Stimulated activated CD4-positive, alpha-beta T cell treated with anti-CD3 and anti-CD28 coated beads, Interleukin-1b, Interleukin-23, amount 100 ng/mL, for 24 hours (primary cell): ENCODE measurements at places on chromosomes 11 and 22.
A peak's percentile ranks its signal among the peaks of the same experiment; 100 is the strongest.

DNA sequence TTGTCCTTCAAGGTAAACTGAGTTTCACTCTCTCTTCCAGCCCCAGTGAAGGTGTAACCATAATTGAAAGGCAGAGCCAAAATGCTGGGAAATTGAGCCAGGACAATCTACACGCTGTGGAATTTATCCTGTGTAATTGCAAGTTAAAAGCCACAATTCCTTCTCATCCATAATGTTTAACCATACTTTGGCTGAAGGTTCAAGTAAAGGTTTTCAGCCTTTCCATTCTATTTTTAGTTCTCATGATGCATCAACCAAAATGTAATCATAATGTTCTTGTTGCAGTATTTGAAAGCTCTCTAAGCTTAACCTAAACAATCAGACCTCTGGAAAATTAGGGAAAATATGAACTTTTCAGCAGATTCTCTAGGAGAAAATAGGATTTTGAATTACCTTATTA, 14.0 kb upstream of the ARHGAP42 start:
- DNase-seq: no peak

DNA sequence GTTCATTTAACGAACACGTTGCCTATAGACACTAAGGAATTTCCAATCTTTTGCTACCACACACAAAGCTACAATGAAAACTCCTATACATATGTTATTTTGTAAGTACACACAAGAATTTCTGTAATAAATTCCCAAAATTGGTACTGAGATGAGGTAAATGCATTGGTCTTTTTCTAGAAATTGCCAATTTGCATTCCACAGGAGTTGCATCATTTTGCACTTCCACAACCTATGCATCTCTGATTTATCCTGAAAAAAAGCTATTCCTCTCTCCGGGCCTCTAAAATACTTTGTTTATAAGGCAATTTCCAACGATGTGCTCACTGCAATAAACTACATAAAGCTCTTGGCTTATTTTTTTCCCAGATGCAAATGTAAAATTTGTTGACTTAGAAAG, 24.9 kb downstream of the IMMP1L start:
- DNase-seq: no peak

DNA sequence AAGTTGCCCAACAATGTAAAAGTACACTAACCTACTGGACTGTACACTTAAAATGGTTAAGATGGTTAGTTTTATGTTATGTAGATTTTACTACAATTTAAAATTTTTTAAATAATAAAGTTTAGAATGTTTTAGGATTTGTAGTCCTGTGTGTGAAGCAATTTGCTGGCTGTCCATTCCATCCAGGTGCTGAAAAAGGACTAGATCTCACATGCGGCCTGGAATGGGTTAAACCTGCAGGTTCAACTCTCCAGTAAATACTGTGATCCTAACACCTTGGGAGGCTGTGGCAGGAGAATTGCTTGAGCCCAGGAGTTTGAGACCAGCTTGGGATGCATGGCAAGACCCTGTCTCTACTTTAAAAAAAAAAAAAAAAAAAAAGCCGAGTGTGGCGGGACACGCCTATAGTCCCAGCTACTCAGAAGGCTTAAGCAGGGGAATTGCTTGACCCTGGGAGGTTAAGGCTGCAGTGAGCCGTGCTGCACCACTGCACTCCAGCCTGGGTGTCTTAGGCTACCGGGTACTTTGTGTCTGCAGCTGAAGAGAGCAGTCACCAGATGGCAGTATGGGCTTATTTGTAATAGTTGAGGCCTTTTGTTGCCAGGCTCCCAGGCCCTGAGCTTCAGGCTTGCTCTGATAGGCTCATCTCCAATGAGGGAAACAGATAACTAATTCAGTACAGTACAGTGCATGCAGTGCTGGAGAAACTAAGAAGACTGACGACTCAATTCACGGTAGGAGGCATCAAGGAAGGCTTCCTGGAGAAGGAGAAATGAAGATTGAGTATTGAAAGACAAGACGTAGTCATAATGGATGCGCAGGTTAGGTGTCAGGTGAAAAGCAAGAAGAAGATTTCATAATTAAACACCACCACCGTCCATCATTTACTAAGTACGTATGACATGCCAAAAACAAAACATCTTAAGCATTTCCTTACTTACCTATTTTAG, 64.7 kb upstream of the ASPHD2 start:
- peak; percentile 13 for DNase-seq

DNA sequence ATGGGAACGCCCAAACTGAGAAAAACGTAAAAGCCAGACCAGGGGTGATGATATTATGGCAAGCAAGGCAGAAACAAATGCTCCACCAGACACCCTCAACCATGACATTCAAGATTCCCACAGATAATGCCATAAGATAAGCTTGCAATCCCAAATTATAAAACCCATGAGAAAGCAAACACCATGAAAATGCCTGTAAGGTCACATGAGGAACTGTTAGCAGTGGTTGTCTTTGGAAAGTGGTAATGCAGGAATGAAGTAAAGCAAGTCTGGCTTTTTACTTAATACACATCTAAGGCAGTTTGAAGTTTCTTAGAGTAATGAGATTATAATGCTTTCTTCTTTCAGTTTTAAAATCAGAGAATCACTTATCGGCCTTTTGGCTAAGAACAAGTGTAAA, 111.0 kb downstream of the MN1 start:
- DNase-seq: no peak

GRCh38 chr11:93567401-93567895, 24.3 kb upstream of the SMCO4 start:
- no peak for DNase-seq

DNA sequence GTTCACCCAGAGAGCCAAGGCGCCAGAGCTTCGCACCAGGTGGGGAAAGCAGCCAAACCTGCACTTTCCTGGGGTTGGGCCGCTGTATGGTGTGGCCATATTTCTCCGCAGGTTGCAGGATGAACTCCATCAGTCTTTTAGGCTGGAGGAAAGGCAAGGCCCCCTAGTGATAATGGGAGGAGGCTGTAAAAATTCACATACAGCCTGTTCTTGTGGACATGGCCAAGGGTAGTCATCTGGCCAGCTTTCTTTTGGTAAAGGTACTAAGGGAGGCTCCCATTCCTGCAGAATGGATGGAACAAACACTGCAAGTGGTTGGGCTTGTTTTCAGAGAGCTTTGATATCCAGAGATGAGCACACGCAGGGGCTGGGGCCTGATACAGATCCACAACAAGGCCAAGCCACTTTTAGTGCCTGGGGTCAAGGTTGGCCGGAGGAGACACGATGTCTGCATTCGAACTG, 29.6 kb downstream of the C22orf31 start:
- no peak for DNase-seq

DNA sequence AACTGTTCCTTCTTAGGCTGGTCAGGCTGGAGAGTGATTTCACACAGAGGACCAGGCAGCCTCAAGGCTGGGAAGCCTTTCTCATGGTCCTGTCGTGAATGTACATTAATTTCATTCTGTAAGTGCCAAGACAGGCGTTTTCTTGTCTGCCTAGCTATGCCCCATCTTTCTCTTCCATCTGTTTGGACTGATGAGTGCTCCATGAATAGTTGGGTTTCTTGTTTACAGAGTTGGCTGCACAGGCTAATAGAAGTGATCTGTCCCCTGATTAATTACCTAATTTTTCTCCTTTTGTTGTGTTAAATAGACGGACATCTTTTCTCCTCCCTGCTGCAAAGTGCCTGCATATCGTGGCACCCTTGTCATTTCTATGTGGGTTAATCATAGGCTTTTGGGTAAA, 135.8 kb upstream of the NARS2 start:
- no peak for DNase-seq

DNA sequence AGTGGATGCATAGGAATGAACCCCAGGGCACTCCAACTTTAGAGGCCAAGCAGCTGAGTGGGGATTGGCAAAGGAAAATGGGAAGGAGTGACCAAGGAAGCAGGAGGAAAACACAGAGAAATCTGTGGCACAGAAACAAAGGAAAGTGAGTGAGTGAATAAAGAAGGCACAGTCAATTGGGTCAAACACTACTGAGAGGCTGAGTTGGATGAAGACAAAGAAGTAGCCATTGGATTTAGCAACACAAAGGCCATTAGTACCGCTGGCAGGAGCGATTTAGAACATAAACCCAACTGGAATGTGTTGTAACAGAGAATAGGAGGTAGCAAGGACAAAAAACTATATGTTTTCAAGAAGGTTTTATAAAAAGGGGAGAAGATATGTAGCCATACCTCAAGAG, 6.6 kb upstream of the NXPE1 start:
- no peak for DNase-seq

DNA sequence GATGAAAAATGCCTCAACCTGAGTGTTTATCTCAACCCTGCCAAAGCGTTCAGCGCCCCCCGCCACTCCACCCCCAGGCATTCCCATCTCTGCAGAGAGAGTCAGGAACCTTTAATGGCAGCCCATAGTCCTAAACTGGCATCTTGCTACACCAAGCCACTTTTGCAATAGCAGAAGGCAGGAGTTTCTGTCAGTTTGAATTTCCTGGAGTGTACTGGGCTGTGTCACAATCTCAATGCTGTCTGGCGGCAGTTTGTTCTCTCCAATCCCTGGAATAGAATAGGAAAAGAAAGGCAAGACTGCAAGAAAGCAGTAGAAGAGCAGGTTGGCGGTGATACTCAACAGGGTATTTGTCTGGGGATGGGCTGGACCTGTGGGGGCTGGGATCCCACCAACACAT, 32.9 kb upstream of the FLI1 start:
- DNase-seq: no peak

DNA sequence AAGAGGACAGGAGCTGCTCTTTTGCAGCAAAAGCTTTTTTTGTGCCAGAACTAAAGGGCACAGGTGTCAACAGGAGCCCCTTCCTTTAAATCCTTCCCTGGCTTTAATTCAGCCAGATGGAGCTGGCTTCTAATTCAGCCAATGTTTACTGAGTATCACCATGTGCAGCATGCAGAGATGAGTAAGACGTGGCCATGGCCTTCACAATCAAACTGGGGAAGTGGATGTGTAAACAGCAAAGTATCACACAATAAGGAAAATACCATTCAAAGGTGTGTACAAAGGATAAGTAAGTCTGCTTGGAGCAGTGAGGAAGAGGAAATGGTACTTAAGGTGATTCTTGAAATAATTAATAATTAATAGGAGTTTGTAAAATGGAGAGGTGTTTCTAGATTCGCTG, 243.4 kb downstream of the NXPE2 start:
- DNase-seq: no peak

DNA sequence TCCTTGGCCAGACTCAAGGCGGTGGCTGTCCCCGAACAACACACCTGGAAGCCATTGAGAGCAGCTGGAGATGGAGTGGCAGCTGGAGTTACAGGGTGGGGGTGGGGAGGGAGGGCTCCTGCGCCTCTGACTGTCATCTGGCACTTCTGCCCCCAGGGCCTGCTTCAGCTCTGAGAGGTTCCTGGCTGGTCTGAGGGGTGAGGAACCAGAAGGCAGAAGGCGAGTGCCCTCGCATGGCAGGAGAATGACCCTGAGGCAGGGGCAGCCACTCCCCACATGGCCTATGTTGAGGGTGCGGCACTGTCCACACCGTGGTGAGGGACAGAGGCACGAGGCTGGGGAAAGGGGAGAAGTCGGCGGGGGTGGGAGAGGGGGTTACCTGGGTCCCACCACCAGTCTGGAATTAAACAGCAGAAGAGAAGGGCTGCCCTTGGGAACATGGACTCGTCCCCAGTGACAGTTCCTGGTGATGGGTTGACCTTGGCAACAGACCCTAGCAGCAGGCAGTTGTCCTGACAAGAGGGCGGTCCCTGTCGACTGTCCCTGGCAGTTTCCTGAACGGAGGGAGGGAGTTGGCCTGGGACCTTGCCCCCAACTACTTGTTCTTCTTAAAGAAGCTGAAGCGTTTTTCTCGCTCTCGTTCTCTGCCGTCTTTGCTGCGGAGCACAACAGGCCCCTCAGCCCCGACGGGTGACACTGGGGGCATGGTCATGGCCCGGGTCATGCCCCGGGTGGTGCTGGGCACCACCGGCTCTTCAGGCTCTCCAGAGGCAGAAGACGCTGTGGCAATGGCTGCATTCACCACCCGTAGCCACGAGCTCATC, 7.8 kb upstream of the RBM4B start:
- no peak for DNase-seq

DNA sequence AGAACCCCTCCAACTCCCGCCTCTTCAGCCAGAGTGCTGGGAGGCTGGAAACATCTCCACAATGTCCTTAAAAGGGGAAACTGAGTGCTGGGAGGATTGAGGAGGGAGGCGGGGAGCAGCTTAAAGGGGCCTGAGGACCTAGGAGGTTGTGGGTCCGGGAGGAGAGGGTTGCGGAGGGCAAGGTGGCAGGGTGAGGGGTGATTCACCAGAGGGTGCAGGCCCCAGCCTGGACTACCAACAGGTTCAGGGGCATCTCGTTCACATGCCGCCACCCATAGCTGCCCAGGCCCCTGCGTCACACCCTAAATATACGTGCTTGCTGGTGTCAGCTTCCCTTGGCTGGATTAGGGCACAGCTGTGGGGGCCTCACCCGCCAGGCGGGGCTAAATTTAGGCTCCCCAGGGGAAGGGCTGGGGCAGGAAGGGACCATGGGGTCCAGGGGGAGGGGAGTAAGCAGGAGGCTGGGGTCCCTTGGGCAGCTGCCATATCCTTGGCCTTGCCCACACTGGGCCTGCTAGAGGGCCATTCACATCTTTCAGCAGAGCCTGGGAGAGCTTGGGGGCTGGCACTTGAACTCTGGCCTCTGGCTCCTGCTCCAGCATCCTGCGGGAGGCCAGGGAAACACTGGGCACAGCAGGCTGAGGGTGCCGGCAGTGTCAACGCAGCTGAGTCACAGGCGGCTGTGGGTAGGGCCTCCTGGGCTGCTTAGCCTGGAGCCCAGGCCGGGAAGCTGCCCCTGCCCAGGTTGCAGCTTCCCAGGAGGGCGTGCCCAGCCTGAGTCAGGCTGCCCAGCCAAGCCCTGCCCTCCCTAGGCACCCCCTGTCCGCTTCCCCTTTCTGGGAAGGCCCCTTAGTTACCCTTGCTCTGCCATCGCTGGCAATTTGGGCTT, 1.3 kb downstream of the EHBP1L1 start:
- no peak for DNase-seq

GRCh38 chr11:116558504-116559211, 214.1 kb downstream of the BUD13 start:
- DNase-seq: no peak

- no peak for DNase-seq
Observed at GRCh38 chr22:28802595-28803123, 2.3 kb upstream of the XBP1 start.

DNA sequence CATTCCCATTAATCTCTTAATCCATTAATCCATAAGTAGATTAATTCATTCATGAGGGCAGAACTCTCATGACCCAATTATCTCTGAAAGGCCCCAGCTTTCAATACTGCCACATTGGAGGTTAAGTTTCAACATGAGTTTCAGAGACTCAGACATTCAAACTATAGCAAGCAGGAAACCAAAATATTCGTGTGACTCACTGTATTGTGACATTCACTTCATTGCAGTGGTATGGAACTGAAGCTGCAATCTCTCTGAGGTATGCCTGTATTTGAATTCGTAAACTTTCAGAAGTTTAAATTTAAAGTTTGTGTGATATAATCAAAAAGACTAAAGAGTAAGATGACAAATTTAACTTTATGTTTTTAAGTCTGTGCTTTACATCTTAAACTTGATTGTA, 2.9 kb upstream of the OR52J3 start:
- no peak for DNase-seq

- no peak for DNase-seq
Observed at GRCh38 chr11:7583248-7583647, 69.4 kb downstream of the PPFIBP2 start.

- no peak for DNase-seq
Observed at GRCh38 chr11:35402751-35403660, 16.4 kb downstream of the SLC1A2 start.
